ENCODE measurements at places on chromosomes 3 and 15.

- no peak for DNase-seq
Observed at GRCh38 chr15:35602836-35603235, 56.9 kb upstream of the DPH6 start.

GRCh38 chr3:153244961-153245360, 82.9 kb downstream of the RAP2B start:
- DNase-seq: no peak

- DNase-seq: no peak
Observed at GRCh38 chr15:41079717-41080116, 36.4 kb downstream of the INO80 start.

- DNase-seq: peak; percentile 44
Observed at GRCh38 chr15:59532770-59533379, 78.7 kb upstream of the GCNT3 start.

GRCh38 chr3:63351159-63352007, 73.3 kb downstream of the SYNPR start:
- peak; percentile 42 for DNase-seq

GRCh38 chr3:7166460-7166859, 305.5 kb downstream of the GRM7 start:
- no peak for DNase-seq

DNA sequence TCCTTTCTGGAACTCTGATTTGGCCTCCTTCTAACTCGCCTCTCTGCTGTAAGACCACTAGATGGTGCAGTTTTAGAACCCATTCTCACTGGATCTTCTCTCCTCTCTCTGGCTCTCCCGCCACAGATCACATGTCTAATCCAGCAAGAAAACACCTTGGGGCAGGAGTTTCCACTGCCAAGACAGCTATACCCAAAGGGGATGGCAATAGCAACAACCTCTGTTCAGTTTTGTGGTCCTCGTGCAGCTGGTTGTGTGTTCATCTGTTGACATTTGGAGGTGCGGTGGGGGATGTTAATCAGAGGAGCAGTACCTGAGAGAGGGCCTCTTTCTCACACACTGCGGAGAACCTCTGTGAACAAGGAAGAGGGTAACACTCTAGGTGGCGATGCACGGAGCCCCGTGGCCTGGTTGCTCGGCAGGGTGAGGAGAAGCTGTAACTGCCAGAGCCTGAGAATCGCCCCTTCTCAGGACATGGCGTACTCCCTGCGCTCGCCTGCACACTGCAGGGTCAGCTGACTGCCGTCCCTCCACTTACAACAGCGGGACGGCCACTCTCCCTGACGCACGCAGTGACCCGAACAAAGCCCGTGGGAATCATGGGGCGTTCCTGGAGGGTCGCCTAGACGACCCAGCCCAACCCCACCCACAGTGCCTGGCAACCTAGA, at the start of gene TEX55:
TEX55 (plus strand) TSS at position 666 of the 668 bp plus-strand sequence. CDS start 25 bp downstream, outside the sequence.
- peak; percentile 2 for DNase-seq

DNA sequence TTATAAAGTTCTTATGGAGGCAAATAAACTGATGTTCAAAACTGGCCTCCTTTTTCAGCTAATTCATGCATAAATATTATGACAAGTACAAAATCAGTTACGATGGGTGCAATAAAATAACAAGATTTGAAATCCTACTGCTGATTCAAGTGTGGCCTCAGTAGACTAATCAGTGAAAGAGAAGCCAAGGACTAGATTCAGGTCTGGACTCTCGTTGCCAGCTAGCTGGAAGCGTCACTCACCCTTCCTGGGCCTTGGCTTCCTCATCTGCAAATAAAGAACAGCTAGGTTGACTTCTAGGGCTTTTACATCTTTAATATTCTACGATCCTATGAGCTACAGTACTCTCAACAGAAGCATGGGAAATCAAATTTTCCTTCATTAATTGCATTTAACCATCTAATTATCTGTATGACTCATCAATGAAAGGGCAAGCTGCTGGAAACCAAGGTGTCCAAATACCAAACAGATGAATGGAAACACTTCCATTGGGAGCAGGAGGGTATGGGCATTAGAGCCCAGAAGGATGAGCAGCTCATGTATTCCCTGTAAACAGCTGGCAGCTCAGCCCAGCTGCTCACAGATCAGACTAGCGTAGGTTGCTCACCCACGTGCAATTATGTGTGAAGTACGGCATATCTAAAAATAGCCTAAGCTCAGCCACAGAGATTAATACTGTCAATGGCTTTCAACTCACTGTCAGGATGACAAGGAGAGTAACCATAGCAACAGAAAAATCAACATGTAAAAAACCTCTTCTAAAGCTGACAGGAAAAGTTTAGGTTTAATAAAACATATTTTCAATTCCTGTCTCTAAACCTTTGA, 294.8 kb downstream of the PLCL2 start:
- DNase-seq: no peak

DNA sequence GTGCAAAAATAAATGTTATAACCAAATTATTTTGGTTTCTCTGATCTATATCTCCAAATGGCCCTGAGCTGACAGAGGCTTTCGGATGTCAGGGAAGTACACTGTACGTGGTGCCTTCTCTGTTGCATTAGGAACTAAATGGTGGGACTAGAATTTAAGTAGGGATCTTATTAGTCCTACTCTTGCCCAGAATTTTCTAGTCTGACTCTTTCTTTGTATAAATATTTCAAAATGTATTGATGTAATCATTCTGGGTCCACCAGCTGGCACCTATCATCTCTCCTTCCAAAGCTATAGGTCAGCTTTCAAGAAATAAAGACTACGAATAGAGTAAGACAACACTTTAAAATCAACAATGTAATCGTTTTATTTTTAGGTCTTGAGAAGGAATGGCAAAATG, 22.3 kb upstream of the MLF1 start:
- no peak for DNase-seq

Measured in NCI-H345 (cell line).